ENCODE measurements at places on chromosomes 2 and 18. TPM values are rescaled to one million over a fixed set of nuclear protein-coding genes. Genes with fewer than 3 reads are reported as not detected.

DNA sequence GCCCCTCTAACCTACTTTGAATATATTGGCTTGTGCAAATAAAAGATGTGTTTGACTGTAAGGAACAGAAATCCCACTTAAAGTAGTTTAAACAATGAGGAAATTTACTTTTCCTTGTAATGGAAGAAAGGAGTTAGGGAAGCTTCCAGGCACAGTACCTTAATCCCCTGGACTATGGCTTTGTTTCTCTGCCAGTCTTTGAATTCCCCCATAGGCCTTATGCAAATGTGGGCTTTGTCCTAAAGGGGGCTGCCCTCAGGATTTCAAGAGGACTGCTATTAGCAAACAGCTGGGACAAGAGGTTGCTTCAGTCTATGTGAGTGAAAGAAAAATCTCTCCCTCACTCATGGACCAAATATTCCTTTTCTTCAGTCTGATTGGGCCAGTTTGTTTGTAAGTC, 255.1 kb upstream of the THSD7B start:
- DNase-seq, result no peak

DNA sequence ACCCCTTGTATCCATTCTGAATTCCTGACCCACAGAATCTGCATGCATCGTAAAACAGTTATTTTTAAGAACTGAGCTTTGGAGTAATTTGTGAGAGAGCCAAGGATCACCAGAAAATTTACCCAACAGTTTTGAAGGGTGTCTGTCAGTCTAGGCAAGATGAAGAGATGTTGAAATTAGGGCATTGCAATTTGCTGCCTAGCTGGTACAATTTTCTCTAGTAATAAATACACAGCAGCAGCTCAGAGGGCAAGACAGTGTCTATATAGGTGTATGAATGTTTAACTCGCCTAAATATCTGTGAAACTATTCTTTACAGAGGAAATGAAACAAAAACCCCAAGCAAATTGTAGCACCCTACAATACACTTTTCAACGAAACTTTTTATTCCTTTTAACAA, 377.8 kb upstream of the POU3F3 start:
- DNase-seq, result no peak

GRCh38 chr2:169673106-169673505, 21.1 kb downstream of the CFAP210 start:
- no peak for DNase-seq

GRCh38 chr2:190304404-190304803, 15.2 kb downstream of the HIBCH start:
- DNase-seq, result no peak

GRCh38 chr2:155583674-155584195, 748.8 kb downstream of the NR4A2 start:
- no peak for DNase-seq

GRCh38 chr2:31378389-31378788, 36.2 kb downstream of the XDH start:
- DNase-seq, result no peak

- DNase-seq, result no peak
These were observed 254.4 kb downstream of the ERBB4 start for GRCh38 chr2:212284166-212284565.

DNA sequence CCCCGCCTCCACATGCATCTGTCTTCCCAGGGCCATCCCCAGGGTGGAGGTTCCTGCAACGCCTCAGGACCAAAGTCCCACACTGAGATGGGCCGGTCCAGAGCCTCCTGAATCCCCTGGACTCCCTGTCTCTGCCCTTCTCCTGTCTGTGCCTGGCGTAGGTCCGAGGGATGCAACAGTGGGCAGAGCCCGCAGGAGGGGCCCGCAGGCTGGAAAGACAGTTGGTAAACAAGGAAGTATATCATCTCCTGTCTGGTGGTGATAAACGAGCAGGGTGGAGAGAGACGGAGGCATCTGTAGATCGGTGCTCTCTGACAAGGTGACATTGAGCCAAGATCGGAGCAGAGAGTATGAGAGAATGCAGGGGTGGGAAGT, 72.6 kb upstream of the RAB6C start:
- no peak for DNase-seq

- DNase-seq, result no peak
These were observed 76.3 kb upstream of the ZCCHC2 start for GRCh38 chr18:62446511-62446910.

DNA sequence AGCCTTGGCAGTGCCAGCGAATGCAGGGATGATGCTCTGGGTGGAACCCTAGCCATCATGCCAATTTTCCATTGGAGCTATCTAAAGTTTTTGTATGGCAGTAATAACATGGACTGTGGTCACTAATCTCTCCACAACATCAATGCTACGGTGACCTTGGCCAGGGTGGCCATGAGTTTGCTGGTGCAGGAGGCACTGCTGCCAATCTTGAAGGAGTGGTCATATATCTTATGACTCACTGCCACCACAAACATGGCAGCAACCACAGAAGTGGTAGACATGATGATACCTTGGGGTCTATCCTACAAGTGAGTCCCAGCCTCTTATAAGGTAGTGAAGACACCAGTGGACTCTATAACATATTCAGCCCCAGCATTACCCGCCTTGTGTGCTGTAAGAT, 104.6 kb downstream of the EVA1A start:
- no peak for DNase-seq

DNA sequence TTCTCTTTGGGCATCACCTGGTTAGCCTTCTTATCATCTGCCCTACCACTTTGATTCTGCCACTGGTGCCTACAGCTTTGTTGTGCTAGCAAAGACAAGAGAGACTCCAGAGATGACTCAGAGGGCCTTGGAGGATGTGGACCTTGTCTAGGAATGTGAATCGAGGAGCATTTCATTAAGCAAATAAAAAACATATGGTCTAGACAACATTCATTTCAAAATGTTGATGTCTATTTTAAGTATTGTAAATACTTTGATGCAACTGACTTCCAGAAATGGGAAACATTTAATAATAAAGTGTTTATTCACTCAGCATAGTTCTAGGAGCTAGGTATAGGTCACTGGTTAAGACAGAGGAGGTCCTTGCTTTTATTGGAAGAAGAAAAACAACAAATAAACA, 195.5 kb downstream of the CDCA7 start:
- DNase-seq, result no peak

DNA sequence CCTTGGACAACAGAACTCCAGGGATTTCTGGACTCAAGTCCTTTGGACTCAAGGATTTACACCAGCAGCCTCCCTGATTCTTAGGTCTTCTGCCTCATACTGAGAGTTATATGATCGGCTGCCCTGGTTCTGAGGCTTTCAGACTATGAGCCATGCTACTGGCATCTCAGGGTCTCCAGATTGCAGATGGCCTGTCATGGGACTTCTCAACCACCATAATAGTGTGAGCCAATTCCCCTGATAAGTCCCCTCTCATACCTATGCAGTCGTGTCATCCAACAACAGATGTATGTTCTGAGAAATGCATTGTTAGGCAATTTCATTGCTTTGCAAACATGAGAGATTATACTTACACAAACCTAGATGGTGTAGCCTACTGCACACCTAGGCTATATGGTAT, 61.4 kb upstream of the MSTN start:
- DNase-seq, result no peak

- no peak for DNase-seq
These were observed 46.3 kb downstream of the ANKRD12 start for GRCh38 chr18:9182852-9183399.

DNA sequence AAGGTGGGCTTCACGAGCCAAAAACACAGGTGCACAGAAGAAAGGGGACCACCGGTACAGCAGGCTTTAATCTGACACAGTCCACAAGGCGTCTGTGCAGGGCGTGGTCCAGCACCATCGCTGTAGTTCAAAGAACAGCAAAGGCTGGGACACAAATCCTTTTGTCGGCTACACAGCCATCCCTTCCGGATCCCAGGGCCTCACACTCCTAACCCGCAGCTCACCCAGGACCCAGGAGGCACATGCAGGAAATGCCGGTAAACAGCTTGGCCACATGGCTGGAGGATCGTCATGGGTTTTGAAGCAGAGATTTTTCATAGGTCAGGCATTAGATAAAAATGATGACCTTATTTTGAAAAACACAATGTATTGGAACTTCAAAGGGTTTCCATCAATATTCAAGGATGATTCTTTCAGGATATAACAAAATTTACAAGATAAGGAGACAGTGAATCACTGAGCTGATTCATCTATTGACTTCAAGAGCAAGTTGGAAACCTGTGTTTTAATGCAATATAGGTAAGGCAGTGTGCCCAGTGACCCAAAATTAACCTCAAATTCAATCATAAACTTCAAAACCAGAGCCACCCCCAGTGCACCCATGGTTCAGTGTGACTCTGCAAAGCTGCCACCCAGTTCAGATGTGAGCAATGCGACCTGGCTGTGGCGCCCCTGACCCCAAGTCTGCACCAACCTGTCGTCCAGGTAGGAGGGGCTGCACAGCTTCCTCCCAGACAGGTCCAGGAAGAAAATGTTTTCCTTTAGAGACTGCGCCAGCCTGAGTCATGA, 74.4 kb downstream of the TMEM18 start:
- no peak for DNase-seq

DNA sequence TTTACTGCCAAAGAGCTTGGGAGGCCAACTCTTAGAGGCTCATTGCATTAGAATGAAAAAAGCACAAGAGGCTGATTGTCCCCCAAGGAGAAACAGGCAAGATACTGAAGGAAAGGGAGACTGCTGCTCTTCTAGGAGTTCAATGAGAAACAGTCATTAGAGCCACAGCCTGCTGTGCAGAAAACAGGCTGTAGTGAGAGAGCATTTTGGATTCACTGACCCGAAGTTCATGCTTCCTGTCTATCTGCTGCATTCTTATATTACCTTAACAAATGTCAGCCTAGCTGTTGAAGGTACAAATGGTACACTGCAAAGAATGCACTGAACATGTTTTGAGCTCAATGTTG, 423.3 kb downstream of the SETBP1 start:
- no peak for DNase-seq

GRCh38 chr2:10343658-10344057, 41.0 kb downstream of the HPCAL1 start:
- no peak for DNase-seq

GRCh38 chr2:112629823-112630222, 15.9 kb upstream of the SLC20A1 start:
- no peak for DNase-seq

GRCh38 chr18:13363359-13363758, 144.8 kb downstream of the LDLRAD4 start:
- DNase-seq, result no peak

DNA sequence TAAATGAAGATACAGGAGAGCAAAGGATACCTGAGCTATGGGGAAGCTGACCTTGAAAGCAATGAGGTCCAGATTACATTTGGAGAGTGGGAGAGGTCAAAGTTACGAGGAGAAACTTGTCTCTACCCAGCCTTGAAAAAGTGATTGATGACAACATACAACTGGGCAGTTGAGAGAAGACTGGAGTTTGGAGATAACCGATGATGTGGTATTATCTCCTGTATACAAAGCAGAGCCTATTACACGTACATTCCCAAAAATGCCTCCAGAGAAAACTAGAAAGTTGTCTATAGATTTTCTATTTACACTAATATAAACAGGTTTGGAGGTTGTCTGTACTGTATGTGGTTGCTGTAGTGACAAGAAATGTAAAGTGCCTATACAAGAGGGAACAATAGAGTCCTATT, 28.3 kb downstream of the ARL5A start:
- no peak for DNase-seq

The IL36G gene
- polyA plus RNA-seq, result not detected

The DQX1 gene
- polyA plus RNA-seq, result 0.16 TPM

The FMNL2 gene
- polyA plus RNA-seq, result 199 TPM

The GALNT14 gene
- 30.3 TPM for polyA plus RNA-seq

The PAIP2B gene
- polyA plus RNA-seq, result 17.9 TPM

The IL36B gene
- polyA plus RNA-seq, result not detected

The FAM237A gene
- not detected for polyA plus RNA-seq

The TRIP12 gene
- 133 TPM for polyA plus RNA-seq

The FHL2 gene
- 36.2 TPM for polyA plus RNA-seq

The PROM2 gene
- polyA plus RNA-seq, result 50.5 TPM
